ENCODE measurements at places on chromosomes 2 and 18.
A peak's percentile ranks its signal among the peaks of the same experiment; 100 is the strongest.

DNA sequence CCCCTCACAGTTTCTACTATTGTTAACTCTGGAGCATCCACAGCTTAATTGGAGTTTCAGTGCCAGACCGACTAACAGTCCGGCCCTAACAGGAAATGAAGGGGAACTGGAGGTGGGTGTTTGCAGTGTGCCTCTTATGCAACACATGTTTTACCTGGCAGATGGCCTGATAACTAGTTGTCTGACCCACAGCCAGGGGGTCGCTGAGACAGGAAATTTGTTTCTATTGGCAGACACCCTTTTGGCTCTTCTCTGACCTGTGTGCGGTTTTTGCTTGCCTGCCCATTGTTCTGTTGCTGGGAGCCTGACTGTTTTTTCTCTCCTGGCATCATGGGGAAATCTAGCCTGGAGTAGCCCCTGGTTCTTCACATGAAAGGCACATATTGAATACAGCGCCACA is 1329.8 kb downstream of the DSC3 start:
- DNase-seq: no peak

- no peak for DNase-seq
Measured at GRCh38 chr2:177783835-177784744, 288.5 kb downstream of the PDE11A start.

DNA sequence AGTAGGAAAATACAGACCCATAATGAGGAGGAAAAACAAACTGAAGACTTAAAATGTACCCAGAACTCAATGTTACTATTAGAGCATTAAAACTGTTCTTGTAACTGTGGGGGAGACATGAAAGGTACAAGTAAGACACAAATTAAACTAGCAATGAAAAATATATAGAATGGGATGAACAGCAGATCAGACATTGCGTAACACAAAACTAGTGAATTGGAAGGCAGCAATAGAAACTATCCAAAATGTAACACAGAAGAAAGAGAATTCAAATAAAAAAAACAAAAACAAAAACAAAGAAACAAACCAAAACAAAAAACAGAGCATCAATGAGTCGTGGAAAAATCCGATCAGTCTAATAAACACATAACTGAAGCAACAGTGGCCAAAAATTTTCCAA is 127.1 kb upstream of the CNGA3 start:
- DNase-seq: no peak

DNA sequence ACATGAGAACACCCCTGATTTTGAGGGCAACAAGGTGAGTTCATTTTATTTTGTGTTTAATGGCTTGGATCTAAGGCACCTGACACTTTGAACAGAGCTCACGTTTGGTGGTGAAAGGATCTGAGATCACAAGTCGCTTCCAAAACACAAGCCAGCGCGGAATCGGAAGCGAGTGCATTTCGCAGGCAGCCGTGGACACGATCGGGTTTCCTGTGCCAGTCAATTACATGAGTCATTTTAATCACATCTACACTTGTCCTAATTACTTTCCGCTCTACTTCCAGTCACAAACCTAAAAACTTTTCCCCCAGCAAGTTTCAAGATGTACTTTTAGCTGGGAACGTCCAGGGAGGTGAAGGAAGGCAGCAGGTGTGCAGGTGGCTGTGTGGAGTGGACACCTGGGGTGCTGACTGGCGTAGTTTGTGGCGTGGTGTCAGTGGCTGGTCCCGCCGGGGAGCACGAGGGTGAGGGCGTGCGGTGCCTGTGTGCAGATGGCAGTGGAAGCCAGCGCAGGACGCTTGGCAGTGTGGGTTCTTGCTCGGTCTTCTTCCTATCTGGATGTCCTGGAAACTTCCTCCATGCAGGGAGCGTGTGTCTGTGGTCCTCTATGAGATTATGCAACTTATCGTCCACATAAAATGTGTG is 75.6 kb downstream of the DCDC2C start:
- no peak for DNase-seq

- DNase-seq: no peak
Measured at GRCh38 chr2:127953849-127954248, 68.1 kb upstream of the AMMECR1L start.

DNA sequence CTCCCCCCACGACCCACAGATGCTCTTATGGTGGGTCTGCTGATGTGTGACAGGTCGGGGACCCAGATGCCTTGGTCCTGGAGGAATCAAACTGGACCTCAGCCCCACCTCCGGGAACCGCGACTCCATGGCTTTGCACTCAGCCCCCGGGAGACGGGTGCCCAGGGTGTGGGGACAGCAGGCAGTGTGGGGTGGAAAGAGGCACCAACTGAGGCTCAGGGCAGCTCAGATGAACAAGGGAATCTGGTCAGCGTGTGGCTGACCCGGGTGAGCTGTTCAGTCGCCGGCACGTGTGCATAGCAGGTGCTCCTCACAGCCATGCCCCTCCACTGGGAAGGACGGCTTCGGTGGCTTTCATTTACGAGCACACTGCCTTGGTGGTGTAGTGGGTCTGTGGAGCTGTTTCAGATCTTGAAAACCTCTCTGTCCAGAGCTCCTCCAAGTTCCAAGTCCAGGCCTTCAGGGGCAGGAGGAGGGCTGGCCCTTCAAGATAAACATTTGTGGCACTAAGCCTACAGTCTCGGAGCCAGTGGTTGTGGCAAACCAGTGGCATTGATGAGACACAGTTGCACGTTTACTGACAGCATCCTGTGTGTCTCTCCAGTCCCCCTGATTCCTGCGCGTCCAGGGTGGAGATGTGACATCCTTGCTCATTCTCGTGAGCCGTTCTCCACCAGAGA is 471.2 kb upstream of the HS6ST1 start:
- DNase-seq: no peak

GRCh38 chr18:33040213-33040612 is 267.4 kb upstream of the KLHL14 start:
- no peak for DNase-seq

DNA sequence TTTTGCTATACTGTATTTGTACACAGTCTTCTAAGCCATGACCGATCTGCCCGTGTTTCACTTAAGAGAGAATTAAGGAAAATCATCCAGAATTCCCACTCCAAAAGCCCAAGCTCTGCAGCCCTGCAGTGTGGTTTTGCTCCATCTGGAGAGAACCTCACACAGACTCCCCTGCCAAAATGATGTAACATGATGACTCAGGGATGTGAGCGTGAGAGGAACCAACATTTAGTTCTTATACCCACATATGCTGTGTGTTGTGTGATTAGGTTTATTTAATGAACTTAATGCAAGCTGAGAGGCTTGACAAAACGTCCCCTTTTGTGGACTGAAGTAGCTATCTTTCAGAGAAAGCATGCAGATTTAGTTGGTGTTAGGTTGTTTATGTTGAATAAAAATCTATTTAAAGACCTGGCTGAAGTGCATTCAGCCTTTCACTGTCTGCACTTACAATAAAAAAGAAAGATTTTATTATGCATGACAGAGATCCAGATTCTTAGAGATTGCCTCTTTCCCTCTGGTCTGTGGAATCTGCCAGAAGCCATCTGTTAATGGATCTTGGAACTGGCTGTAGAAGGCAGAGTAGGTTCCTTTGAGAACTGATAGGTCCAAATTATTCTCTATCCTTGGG is 6.3 kb downstream of the RAB12 start:
- DNase-seq: peak; percentile 56

- DNase-seq: peak; percentile 7
Measured at GRCh38 chr2:45675263-45675812, 23.9 kb downstream of the PRKCE start.

- DNase-seq: no peak
Measured at GRCh38 chr2:20551260-20551944, 99.5 kb downstream of the HS1BP3 start.

DNA sequence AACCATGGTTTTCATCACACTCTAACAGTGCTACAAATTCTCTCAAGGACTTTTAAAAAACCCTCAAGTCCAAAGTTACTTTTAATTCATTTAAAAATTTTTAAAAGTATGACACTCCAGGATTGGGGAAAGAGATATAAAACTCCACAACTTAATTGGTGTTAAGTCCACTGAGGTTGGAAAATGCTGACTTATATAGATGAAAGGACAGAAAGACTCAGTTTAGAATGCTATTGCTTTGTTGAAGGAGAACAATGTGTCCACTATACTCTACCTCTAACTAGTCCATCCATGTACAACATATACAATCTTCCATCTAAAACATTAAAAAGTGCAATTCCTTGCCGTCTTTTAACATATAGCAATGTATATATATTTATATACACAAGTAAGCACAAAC is 41.2 kb downstream of the CABYR start:
- no peak for DNase-seq

- no peak for DNase-seq
Measured at GRCh38 chr18:35835366-35835765, 137.1 kb upstream of the RMP24 start.

- DNase-seq: peak; percentile 54
Measured at GRCh38 chr2:133561045-133561852, 7.0 kb downstream of the NCKAP5 start.
